Fibroblast of upper back skin (primary cell): ENCODE measurements at places on chromosomes 16 and 17.

DNA sequence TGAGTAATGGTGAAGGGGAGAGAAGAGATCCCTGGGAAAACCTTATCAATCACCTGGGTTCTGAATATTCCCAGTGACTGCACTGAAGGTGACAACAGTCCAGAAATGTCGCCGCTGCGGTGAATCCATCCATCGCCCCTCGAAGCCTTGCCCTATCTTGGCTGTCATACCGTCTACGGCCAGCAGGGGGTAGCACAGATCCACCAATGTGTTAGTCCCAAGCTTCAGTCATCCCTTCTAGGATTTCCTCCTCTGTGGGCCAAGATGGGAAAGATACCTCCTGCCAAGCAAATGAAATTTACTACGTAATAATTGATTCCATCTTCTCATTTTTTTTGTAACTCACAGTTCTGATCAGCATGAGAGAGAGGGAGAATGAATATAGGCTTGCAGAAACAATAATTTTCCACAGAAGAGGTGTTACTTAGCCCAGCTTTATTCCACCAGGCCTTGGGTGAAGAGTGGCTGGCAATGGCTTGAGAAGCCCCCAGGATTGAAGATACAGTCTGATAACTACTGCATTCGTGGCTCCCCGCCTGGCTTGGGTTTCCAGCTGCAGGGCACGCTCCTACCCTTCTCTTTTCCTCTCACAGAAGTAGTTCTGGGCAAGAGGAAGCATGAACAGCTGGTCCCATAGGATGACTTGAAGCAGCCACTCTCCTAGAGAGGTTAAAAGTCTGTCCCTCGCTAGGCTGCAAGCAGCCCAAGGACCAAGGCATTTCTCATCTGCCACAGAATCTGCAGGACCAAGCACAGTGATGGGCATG lies 2.6 kb upstream of the FMNL1 start:
- DNase-seq = peak; percentile 87

DNA sequence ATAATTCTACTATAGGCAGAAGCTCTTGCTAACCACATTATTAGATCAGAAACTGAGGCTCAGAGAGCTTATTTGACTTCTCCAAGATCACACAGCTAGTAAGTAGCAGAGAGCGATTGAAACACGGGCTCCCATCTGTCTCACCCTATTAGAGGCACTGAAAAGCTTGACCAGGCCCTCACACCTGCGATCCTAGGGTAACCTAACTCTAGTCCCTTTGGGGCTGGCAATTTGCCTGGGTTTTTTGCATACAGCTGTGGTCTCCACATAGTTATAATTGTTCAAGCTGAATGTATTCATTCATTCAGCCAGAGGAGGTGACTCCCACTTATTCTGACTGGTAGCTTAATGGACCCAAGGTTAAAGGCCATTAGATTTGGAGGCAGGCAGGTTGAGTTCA lies 121.2 kb downstream of the ANKFN1 start:
- DNase-seq = no peak

GRCh38 chr17:76198702-76199101 lies 41.6 kb downstream of the RNF157 start:
- DNase-seq = no peak

GRCh38 chr16:27579087-27579980 lies 29.4 kb downstream of the KATNIP start:
- peak; percentile 56 for DNase-seq

- no peak for DNase-seq
These were observed 674.7 kb upstream of the KIF2B start for GRCh38 chr17:53148058-53148457.

DNA sequence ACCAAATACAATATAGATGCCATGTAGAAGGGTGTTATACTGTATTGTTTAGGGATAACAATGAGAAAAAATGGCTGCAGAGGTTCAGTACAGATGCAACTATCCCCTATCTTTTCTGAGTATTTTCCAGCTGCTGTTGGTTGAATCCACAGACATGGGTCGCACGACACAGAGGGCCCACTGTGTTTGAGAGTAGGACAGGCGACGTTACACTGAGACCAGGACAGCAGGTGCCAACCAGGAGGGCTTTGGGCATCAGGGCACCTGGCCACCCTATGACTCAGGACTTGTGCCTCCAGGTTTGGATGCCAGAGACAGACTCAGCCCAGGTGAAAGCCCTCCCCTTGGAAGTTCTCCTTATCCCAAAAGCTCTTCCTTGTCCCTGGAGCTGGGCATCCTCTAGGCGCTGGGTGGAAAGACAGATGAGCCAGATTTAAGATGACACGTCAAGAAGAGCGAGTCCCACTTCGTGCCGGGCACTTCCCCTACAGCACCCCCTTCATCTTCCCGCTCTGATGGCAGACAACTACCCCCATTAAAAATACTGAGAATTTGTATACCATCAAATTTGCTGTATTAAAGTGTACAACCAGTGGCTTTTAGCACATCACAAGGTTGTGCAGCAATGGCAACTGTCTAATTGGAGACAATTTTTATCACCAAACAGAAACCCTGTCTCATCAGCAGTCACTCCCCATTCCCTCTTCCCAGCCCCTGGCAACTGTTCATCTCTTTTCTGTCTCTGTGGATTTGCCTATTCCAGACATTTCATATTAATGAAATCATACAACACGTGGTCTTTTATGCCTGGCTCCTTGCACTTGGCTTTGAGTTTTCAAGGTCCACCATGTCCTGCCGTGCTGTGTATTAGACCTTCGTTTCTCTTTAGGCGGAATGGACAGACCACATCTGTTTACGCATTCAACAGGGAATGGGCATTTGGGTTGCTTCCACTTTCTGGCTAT lies 30.6 kb downstream of the TNFRSF13B start:
- DNase-seq = peak; percentile 59

GRCh38 chr17:70810609-70811008 lies 641.3 kb downstream of the KCNJ2 start:
- peak; percentile 53 for DNase-seq

DNA sequence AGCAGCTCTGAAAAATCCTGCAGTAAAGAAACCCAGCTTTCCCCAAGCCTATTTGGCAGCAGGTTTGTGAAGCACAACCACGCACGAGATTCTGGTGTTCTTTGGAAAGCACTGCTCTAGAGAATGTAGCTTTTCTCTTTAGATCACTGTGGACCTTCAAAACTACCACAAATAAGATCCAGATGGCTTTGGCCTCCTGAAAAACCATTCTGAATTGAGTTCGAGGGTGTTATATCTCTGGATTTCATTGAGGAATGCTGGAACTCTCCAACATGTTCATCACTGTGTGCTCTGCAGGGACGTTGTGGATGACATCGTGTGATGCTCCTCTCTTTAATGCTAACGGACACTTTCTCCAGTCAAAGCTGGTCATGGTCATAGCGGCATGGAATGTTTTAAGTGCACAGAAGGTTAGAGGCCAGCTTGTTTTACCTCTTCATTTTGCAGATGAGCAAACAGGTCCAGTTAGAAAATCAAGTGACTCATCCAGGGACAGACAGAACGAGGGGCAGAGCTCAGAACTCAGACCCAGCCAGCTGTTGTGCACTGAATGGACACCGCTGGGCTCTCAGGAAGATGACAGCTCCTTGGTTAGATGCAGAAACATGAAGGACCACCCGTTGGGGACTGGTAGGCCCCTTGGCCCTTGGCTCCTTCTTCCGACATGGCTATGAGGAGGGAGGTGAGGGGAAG lies 37.2 kb downstream of the CCDC42 start:
- peak; percentile 63 for DNase-seq

DNA sequence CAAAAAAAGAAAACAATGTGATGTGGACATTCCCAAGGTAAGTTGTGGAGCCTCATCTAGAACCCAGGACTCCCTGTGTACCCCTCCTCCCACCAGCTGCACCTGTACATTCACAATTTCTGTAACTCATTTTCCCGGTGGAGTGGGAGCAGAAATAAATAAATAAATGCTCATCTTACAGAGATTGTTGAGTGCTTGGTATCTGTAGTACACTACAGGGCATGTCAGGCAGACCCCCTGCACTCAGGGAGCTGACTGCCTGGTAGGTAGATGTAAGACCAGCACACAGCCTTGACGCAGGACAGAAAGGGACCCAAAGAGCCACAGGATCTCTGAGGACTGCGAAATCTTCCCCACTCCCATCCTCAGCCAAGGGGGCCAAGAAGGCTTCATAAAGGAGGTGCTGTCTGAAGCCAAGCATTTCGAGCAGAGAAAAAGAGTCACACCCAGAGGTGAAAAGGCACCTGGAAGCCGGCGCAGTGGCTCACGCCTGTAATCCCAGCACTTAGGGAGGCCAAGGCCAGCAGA lies 6.5 kb downstream of the EIF1 start:
- no peak for DNase-seq

DNA sequence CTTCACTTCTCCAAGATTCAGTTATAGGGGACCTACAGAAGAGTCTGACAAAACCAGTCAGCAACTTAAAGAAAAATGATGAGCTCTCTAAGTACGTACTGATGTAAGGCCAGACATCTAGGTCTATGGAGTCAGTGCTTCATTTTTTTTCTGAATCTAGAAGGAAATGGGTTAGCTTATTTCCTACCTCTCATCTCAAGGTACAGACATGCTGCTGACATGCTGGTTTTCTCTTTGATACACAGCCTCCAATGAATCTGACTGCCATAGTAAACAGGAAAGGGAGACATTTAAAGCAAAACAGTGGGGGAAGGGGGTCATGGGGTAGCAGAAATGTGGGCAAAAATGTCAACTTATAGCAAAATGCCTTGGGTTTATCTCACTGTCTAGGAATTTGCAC lies 16.4 kb downstream of the CDR2 start:
- DNase-seq = no peak
